ENCODE measurements at places on chromosomes 16 and 17.

GRCh38 chr16:78762222-78762621 is 662.8 kb downstream of the WWOX start:
- DNase-seq, result peak; percentile 63

DNA sequence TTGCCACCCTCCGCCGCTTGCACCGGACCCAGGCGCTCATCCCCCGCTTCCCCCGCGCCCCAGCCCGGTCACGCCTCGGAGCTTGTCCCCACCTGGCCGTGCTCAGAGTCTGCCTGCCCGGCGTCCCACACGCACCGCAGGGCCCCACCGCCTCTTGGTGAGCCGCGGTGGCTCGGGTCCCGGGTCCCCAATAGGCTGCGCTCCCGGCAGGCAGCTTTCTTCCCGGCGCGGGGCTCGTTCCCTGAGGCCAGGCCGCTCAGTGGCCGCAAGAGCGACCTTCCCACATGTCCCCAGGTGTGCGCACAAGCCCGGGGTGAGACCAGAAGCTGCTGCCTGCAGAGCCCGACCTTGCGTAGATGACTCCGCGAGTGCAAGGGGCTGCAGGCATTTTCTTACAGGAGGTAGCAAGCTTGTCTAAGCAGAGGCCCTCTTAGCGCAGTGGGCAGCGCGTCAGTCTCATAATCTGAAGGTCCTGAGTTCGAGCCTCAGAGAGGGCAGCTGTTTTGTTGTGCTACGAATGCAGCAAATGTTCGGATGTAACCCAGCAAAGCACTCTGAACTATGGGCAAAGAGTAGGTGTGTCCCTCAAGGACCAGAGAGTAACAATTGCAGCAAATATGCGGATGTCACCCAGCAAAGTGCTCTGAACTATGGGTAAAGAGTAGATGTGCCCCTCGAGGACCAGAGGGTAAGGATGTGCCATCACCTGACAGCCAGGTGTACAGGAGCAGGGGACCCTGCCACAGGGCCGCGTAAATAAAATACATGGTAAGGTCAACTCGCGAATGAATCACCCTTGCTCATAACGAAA is 15.6 kb downstream of the TLE7 start:
- DNase-seq, result peak; percentile 41

- no peak for DNase-seq
Observed at GRCh38 chr17:11852912-11853311, 144.4 kb downstream of the ZNF18 start.

DNA sequence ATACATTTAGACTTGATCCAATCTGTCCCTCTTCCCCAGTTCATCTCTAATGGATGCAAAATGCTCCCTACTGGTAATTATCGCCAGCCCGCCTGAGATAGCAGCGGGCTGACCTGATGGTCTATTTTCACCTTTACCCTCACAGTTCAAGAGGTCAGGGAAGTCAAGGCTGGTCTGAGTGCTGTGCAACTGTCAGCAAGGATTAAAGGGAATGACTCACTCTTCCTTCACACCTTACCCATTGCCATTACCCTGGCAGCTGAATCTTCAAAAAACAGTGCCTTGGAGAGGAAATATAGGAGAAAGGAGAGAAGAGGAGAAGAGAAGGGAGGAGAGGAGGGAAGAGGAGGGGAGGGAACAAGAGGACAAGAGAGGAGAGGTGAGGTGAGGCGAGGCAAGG is 36.3 kb downstream of the GRB7 start:
- no peak for DNase-seq

DNA sequence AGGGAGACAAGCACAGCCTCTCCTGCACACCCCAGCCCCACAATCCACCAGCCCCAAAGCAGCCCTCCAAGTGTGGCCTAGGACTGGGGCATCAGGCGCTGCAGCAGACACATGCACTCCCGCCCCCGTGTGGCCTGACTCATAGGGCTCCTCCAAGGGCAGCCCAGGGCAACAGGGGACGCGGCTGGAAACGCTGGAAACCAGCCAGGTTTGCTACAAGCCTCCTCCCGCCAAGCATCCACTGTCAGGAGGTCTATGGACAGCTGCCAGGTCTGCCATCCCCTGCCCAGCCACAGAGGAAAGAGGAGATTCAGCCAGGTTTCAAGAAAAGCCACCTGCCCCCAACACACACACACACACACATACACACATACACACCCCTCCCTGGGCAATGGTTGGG is 25.8 kb downstream of the SRCIN1 start:
- DNase-seq, result peak; percentile 48

- no peak for DNase-seq
Observed at GRCh38 chr16:72783716-72784318, 264.1 kb downstream of the ZFHX3 start.

DNA sequence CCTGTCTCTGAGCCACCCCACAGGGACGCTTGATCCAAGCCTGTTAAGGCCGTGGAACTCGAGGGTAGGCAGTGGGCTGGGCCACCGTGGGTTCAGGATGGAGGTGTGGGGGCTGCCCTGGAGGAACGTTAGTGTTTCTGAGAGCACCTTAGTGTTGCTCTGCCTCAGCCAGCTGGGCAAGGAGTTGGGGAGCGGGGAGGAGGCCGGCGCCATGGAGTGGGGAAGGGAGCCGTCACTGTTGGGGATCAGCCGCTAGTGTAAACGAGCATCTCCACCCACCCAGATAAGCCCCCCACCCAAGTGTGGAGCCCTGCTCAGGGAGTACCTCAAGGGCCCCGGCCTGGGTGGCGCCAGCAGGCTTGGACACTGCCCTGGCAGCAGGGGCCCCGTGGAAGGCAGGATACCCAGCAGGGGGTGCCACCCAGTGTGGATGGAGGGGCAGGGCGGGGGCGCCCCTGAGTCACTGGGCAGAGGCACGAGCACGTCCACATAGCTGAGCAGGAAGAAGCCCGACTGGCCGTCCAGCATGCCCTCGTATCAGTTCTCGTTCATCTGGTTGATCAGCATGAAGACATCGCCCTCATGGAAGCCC is 98.6 kb downstream of the KPNA2 start:
- DNase-seq, result no peak

DNA sequence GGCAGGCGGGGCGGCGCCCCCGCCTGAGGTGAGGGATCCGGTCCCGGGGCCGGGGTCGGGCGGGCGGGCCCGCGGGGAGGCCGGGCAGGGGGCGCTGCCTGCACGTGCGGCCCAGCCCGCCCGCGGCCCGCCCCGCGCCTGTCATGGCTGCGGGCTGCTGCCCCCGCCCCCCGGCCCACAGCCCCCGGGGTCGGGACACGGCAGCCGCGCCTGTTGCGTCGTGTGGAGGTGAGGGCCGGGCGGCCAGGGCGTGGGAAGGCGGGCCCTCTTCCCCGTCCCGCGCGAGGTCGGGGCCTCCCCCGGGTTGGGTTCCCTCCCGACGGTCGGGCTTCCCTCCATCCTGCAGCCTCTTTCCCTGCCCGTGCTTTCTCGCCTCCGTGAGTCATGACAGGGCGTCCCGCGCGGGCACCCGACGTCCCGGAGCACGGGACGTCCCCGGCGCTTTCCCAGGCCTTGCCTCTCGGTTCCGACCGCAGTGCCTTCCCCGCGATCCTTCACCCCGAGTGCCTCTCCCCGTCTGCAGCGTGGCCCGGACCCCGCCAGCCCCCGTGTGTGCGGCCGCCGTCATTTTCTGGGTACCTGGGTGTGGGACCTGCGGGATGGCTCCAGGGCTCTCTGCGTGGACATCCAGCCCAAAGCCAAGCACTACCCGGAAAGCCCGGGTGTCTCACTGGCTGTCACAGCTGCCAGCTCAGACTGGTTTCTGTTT is 76.7 kb downstream of the CHD9 start:
- peak; percentile 80 for DNase-seq

DNA sequence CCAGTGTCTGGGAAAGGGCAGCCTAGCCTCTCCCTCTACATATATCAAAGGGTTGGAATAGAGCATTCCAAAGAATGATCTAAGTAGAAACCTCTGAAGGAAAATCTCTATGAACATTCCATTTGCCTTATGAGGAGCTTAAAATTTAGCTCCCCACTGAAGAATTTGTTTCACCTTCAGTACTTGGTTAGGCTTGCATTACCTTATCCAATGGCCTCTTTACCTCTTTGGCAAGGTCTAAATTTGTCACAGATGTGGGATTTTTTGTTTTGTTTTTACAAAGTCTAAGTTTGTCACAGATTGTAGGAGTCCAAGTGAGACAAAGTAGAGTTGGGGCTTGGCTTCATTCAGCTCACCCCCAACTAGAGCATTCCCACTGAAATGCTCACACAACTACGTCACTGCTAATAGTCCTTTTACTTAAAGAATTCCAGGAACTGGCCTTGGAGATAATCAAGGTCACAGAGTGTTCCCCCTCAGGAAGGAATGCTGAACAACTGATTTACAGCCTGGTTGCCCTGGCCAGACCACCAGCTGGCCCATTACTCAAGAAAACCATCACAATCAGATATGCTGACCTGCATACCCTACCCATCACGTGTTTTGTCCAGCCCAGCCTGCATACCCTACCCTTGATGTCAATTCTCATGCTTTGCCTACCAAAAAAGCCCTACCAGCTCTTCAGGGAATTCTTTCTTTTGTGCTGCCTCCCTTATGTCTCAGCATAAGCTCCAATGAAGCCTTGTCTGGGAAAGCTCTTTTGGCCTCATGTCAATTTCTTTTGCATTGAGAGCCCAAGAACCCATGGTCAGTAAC is 26.5 kb upstream of the PPM1D start:
- DNase-seq, result no peak

DNA sequence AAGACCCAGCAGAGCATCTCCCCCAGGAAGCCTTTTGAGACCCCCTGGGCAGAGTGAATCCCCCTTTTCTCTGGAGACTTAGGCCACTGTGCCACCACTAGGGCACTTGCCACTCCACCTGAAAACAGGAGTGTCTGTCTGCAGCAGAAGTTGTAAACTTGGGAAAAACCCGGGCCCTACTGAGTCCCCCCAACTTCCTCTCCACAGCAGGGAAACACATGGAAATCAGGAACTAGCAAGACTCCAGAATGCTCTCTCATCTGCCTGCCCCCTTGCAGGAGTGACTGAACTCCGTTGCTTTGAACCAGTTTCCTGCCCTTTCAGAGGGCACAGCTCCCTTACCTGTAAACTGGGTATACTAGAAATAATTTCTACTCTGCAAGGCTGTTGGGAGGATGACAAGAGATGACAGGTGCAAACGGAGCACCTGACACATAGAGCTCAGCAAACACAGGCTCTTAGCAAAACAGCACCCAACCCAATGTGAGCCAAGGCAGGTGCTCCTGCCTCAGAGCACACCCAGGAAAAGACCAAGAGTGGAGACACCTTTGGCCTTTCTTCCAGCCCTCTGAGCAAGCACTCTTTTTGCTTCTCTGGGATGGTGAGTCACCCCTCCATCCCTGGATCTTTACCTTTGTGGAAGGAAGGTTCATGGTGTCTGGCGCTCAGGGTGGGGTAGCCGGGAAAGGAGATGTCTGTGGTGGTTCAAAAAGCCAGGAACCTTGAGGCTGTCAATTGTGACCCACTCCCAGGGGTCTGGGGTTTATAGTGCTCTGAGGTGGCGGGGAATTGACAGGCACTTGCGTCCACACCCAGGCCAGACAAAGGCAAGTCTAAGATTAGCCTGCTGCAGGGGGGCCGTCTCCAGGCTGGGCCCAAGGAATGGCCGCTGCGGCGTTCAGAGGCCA is at the start of gene HCRT:
Gene HCRT, minus strand, starts transcription at position 740 of the 908 bp plus-strand sequence. Its CDS starts 87 bp downstream, at position 653.
- no peak for DNase-seq

GRCh38 chr16:27239026-27239425 is 29.5 kb downstream of the NSMCE1 start:
- peak; percentile 6 for DNase-seq

DNA sequence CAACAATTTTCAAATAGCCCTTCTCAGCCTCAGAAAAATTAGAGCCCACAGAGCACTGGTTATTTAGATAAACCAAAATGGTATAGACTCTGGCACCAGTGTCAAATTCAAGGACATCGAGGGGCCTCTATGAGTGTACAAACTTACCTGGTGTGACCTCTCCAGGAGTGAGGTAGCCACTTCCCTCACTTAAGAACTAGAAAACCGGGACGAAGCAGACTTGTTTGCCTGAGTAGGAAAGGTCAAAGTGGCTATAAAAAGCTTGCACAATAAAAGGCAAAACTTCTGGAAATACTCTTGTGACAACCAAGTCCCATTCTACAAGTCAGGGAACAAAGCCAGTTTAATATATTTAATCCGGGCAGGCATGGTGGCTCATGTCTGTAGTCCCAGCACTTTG is 39.2 kb upstream of the PRSS54 start:
- DNase-seq, result no peak

GRCh38 chr16:65658787-65659220 is 536.9 kb upstream of the CDH11 start:
- DNase-seq, result no peak

DNA sequence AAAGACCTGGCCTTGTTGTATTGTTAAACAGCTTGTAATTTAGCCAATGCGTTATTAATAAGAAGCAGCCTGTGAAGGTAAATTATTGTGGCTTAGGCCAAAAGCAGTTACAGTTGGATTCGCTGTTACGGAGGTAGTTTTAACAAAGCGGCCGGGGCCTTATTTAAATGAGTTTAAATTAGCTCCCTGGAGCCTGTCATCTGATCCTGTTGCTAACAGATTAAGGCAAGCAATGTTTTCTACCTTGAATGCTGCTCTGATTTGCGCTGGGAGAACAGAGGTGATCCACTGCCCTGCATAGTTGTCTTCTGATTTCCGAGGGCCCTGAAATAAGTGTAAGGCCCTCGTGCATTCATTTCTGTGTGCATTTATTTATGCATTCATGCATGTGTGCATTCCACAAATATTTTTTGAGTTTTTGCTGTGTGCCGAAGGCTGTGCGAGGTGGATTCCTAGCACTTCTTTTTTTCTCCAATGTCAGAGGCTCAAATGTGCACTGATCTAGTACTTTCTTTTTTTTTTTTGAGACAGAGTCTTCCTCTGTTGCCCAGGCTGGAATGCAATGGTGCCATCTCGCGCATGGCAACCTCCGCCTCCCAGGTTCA is 10.9 kb downstream of the SEC14L5 start:
- no peak for DNase-seq

- peak; percentile 20 for DNase-seq
Observed at GRCh38 chr16:57388359-57389086, 16.0 kb upstream of the CCL17 start.

DNA sequence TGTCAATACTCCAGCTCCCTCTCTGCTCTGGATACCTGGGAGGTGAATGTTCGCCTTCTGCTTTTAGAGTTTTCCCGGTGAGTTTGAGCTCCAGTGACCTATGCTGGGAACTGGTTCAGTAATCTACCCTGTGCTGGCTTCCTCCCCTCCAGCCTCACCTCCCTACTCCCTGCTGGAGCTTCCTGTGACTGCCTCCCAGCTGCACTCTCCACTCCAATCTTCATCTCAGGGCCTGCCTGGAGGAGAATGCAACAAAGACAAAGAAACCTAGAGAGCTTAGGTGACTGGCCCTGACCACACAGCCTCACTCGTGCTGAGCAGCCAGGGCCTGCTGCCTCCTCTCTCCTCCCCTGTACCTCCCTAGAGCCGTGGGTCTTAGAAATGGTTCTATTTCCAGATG is 101.6 kb upstream of the FOXF1 start:
- DNase-seq, result no peak

DNA sequence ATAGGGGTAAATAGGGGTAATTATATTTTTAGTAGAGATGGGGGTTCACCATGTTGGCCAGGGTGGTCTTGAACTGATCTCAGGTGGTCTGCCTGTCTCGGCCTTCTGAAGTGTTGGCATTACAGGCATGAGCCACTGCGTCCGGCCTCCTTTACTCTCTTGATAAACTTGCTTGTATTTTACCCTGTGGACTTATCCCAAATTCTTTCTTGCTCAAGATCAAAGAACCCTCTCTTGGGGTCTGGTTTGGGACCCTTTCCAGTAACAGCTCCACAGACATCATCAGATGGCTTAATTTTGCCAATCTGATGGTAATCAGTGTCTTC is 5.6 kb upstream of the C1QTNF1 start:
- DNase-seq, result no peak

- DNase-seq, result no peak
Observed at GRCh38 chr16:65106757-65107156, 15.1 kb downstream of the CDH11 start.

- no peak for DNase-seq
Observed at GRCh38 chr17:39167476-39167875, 1.5 kb upstream of the ARL5C start.

GRCh38 chr17:81390029-81390872 is 5.0 kb upstream of the BAHCC1 start:
- no peak for DNase-seq

All from activated CD4-positive, alpha-beta memory T cell treated with anti-CD3 and anti-CD28 coated beads for 36 hours (primary cell).